ENCODE measurements at places on chromosomes 2 and 18.
A peak's percentile ranks its signal among the peaks of the same experiment; 100 is the strongest.

- no peak for DNase-seq
Measured at GRCh38 chr18:13390196-13390595, 171.6 kb downstream of the LDLRAD4 start.

- DNase-seq, result no peak
Measured at GRCh38 chr2:46383784-46384456, 86.7 kb downstream of the EPAS1 start.

- DNase-seq, result no peak
Measured at GRCh38 chr2:27507293-27507692, 10.7 kb downstream of the GCKR start.

DNA sequence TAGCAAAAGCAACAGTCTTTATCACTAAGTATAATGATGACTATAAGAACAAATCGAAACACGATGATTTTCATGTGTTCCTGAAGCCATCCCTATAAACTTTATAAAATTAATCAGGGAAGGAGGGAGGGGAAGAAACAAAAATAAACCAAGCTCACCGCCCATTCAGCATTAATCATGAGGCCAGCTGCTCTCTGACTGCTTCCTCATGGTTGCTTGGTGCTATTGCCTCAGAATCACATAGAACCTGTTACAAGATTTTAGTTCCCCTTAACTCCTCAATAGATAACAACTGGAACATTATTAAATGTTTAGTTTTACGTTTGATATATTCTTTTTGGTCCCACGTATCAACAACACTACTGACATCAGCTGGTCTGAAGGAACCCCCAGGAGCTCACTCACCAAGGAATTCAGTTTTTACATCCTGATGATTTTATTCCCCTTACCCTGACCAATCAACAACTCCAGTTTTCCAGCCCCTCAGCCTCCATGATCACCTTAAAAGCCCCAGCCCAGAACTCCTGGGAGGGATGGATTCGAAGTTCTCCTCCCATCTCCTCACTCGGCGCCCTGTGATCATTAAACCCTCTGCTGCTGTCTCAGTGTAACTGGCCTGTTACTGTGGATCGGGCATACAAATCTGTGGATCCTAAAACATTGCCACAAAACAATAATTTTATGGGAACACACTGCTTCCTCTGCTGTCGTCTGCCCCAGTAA lies 10.6 kb upstream of the HNRNPLL start:
- DNase-seq, result no peak

DNA sequence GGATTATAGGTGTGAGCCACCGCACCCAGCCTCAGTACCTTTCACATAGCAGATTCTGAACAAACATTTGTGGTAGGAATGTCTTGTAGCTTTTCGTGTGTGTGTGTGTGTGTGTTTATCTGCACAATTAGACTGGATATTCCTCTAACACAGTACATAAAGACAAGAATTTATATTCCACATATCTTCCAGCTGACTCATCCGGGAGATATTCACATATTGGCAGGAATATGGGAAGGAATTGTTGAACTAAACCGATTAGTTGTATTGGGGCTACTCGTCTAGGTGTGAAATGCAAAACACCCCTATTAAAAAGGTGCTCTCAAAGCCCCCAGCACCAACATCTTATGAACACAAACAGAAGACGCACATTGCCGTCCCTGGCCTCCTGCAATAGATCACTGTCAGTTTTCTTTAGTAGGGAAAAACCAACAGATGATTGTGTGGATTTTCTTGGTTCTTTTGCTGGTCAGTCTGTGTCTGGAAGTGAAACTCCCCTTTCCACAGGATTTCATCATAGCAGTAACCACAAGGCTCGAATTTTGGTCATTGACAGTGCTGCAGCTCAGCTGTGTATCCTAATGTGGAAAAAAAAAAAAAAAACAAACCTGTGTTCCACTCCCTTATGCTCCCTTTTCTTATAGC lies 208.5 kb upstream of the ACVR2A start:
- no peak for DNase-seq

DNA sequence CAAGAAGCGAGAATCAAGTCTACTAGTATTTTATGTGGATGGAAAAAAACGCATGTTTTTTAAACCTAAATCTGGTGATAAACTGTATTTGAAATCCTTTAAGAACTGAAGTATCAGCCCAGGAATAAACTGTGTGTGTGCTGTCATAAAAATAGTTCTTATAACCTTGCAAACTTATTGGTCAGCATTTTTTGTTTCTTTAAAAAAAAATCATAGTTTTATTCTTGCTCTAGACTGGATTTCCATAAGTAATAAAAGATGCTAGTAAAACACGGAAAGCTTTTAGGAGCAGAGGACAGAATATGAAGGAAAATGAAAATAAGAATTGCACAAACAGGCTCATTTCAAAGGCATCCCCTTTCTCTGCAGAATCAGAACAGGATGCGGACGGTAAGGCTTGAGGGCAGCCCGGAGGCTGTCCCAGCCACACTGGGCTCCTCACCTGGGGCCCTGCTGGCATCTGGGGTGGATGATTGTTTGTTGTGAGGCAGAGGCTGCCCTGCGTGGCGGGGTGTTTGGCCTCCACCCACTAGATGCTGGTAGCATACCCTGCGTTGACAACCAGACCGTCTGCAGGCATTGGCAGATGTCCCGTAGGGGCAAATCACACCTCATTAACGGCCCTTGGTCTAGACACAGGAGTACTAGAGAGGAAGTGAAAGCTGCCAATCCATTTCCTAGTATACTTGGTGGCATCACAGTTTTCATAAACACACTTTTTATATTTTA lies 52.5 kb downstream of the MBP start:
- DNase-seq, result peak; percentile 77

DNA sequence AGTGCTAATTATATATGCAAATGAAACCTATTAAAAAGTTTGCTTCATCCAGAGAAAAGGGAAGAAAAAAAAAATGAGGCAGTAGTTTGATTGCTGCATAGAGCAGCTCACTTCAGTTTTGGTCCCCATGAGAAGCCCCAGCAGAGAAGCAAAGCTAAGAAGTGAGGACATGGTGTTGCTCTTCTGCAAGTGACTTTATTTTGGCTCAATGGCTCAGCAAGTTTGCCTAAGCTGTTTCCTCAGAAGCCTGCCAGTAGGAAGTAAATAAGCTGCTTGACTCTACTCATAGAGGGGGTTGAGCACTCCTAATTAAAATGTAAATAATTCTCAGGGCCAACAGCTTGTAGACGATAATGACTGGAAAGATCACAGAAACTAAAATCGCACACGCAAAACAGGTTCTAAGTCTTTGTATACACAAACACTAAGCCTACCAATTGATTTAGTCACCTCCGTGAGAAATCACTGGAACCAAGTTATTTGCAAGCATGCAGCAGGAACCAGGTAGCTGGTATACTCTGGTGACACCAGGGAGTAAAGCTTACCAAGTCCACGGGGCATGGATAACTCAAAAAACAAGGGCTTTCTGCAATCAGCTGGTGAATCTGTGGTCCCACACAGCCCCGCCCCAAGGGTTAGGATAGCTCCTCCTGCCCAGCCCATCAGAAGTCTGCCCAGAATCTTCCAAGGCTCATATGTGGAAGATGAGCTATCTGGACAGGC lies 39.7 kb upstream of the NABP1 start:
- peak; percentile 23 for DNase-seq

DNA sequence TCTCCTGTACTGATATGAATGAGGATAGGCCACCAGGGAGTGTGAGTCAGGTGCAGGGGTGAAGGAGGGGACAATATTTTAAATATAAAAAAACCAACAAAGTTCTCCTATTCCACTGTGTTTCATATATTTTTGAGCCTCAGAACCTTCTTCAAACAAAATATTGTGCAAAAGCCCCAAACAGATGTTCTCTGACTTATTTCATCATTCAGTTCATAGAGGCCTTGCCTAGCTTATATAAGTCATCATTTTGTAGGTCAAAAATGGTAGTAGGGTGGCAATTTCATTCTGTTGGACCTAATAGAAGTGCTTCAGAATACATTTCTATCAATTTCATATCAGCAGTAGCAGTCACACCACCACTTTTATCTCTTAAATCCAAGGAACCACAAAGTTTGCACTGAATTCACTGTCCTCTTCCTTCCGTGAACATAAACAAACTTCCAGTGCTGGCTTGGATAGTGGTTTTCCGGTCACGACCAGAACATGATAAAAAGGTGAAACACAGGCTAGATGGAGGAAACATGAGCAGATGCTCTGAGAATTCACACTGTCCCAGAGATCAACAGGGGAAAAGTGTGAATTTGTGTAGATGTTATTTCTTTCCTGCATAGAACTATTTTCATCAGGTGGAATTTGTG lies 99.1 kb downstream of the EN1 start:
- DNase-seq, result no peak

GRCh38 chr2:239720361-239721360 lies 304.5 kb downstream of the NDUFA10 start:
- no peak for DNase-seq

- DNase-seq, result no peak
Measured at GRCh38 chr2:236169741-236170589, 1.8 kb upstream of the GBX2 start.

- no peak for DNase-seq
Measured at GRCh38 chr2:190062053-190062452, 476 bp downstream of the MSTN start.

- DNase-seq, result peak; percentile 40
Measured at GRCh38 chr2:36359067-36359466, 3.5 kb downstream of the CRIM1 start.

Measured in natural killer cell (primary cell).